ENCODE measurements at places on chromosomes 1 and 21.

- no peak for DNase-seq
Measured at GRCh38 chr1:201570886-201571624, 32.1 kb downstream of the NAV1 start.

DNA sequence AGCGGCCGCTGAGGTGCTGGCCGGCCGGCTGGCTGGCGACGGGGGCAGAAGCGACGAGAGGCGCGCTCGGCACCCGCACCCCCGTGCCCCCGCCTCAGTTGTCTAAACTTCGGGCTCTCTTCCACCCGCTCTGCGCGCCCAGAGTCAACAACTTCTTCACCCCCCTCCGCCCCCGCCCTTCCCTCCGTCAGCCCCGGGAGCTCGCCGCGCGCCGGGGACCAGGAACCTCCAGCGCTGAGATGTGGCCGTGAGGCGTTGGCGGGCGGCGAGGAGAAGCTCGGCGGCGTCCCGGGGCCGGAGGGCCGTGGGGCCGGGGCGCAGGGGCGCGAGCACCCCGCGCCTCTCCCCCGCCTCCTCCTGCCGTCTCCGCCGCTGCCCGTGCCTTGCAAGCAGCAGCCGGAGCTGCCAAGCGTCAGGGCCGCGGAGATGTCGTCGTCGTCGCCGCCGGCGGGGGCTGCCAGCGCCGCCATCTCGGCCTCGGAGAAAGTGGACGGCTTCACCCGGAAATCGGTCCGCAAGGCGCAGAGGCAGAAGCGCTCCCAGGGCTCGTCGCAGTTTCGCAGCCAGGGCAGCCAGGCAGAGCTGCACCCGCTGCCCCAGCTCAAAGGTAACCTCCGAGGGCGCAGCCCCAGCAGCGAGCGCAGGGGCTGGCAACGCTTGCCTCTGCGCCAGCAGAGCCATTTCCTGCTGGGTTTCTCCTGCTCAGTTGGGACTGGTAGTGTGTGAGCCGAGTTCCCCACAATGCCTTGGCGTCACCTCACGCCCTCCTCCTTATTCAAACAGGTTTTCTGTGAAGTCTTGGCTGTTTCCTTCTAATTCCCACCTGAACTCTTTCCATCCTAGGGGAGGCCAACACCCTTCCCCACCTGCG lies 710 bp downstream of the PPP2R5A start:
- DNase-seq = peak; percentile 59

- DNase-seq = no peak
Measured at GRCh38 chr1:109207467-109208103, 6.1 kb upstream of the SARS1 start.

- DNase-seq = no peak
Measured at GRCh38 chr1:154802336-154802969, 67.6 kb downstream of the KCNN3 start.

GRCh38 chr1:3248155-3249141 lies 179.4 kb downstream of the PRDM16 start:
- no peak for DNase-seq

DNA sequence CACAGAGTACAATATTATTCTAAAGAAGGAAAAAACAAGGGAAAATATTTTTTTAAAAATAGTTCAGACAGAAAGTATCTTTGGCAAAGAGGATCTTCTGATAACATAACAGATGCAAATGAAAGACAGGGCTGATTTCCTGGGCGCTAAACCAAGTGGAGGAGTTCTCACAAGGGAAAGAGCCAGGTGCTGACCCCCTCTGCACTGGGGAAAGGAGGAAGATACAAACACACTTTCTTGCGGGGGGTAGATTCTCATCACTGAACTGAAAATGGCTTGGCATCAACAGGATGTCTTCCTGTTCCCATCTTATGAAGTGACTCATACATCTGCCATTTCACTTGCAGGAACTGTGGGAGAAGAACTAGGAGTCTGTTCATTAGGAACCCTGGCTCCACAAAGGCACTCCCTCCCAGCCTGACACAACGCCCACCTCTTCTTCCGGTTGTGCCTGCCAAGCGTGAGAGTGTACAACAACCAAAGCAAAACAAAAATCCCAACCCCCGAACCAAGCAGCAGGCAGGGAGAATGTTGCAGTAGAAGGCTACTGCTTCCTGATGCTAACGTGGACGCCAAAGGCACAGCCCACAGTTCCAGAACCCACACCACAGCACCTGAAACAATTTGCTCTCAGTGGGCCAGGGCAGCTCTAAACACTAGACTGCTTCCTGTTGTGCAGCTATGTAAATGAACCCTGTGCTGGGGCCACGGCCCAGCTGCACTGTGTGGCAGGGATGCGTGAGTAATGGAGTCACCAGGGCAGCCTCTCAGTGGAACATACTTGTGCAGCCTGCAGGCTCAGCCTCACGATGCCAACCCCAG lies 51.0 kb downstream of the GADD45A start:
- peak; percentile 94 for DNase-seq

GRCh38 chr21:25756190-25756932 lies 21.6 kb downstream of the GABPA start:
- DNase-seq = no peak

- peak; percentile 47 for DNase-seq
Measured at GRCh38 chr1:180301135-180301742, 71.2 kb downstream of the LHX4 start.

GRCh38 chr1:94037392-94038229 lies 83.3 kb downstream of the ABCA4 start:
- DNase-seq = no peak

- DNase-seq = no peak
Measured at GRCh38 chr1:30770150-30770549, 12.6 kb upstream of the LAPTM5 start.

GRCh38 chr1:26346274-26347033 lies 7.5 kb downstream of the CRYBG2 start:
- DNase-seq = no peak

DNA sequence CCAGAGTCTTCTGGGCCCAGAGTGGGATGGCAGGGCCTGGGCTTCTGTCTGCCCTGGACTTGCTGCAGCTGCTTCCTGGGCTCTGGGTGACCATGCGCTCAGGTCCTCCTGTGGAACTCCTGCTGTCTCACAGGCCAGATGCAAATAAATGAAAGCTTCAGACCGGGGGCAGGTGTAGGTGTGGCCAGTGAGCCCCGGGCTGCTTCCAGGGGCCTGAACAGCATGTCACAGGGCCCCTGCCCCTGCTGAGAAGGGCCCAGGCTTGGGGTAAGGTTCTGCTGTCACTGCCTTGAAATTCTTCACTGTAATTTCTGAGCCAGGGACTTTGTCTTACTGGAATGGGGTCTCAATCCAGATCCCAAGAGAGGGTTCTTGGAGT lies 2.5 kb upstream of the PKNOX1 start:
- no peak for DNase-seq

DNA sequence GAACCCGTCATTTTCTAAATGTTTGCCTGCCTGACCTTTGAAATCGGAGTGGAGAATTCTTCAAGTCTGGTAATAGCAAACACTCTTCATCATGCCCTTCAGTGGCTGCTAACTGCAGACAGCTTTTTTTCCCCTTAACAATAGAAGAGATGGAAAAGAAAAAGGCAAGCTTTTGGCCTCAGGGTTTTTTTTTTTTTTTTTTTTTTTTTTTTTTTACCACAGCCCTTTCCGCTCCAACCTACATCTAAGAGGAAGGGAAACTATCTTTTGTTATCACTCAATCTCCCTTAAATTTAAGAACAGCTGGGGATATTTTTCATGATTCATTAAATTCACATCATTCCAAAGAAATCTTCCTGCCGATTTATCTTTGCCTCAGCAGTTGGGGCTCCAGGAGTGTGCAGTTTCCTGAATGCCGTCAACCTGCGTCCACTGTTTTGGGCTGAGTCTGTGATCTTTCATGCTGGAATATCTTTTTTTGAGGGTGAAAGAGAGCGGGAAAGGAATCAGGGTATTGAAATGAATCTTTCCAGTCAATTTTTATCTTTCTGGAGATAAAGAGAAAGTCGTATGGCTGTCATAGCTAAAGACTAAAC lies 144.5 kb upstream of the SMYD2 start:
- no peak for DNase-seq

GRCh38 chr1:160189649-160190625 lies at the start of gene CASQ1:
Gene CASQ1, plus strand, starts transcription at chr1:160190575. Its CDS starts 177 bp downstream, at chr1:160190752.
- DNase-seq = no peak

DNA sequence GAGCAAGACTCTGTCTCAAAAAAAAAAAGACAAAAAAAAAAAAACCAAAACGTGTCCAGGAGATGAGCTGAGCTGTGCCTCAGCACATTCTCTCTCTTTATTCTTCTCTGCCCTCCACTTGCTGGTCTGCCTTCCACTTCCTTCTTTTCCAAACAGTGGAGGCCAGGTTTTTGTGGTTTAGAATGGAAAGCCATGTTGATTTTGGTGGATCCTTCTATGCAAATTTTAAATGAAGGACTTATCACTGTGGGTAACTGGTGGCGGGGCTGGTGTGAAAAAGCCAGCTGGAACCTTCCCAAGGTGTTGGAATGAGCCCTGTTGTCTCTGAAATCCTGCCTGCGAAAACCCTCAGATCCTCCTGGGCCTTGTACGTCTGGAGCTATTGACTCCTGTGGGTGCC lies 61.9 kb downstream of the PTPRU start:
- DNase-seq = no peak

GRCh38 chr1:181061891-181062835 lies 26.3 kb upstream of the IER5 start:
- DNase-seq = no peak

DNA sequence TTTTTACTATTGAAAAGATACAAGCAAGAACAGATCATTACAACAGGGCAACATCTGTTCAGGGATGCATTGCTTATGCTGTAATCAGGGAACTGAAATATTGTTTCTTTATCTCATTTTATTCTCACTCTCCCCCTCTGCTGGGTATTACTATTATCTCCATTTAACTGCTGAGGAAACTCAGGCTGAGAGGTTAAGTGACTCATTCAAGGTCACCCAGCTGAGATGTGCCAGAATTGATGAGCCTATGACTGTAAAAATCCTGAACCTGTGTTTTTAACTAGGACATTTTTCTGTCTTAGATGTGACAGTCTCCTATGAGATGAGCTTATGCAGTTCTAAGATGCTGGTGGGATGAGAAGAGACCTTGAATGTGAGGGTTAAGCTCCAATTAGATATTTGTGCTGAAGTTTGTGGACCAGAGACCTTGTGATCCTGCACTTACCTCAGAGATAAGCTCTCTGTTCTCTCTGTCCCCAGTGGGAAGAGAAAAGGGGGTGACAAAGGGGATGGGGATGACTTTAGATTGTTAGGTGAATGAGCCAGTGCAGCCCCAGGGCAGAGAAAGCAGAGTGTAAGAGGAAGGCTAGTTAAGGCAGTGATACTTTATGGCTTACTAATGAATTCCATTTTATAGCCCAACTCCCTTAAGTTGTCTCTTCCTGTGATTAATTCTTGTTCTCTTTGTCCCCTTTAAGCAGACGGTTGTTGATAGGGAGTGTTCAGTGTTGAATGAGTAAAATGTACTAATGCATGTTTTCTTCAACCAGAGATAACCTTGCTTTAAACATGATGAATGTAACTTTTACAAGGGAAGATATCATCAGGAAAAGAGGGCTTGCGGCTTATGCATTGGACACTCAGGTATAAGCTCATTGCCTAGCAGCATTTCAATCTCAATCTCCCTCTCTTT lies 111.4 kb downstream of the HLX start:
- DNase-seq = peak; percentile 86

DNA sequence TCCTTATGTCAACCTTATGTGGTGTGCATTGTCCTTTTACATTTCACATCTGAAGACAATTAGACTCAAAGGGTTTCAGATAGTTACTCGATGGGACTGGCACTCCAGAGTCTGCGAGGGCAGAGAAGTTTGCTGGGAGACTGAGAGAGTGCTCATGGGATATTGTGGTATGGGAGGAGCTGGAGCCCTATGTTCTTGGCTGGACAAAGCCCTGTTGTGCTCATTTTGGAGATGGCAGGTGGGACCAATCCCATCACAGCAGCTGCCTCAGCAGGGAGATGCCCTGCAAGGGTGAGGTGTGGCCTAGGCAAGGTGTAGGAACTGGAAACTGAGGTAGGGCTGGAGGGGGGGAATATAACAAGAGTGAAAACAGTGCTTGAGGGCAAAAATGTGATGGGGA lies 43.5 kb upstream of the CRNN start:
- no peak for DNase-seq

- DNase-seq = no peak
Measured at GRCh38 chr1:191662746-191663145, 495.5 kb upstream of the RGS18 start.

DNA sequence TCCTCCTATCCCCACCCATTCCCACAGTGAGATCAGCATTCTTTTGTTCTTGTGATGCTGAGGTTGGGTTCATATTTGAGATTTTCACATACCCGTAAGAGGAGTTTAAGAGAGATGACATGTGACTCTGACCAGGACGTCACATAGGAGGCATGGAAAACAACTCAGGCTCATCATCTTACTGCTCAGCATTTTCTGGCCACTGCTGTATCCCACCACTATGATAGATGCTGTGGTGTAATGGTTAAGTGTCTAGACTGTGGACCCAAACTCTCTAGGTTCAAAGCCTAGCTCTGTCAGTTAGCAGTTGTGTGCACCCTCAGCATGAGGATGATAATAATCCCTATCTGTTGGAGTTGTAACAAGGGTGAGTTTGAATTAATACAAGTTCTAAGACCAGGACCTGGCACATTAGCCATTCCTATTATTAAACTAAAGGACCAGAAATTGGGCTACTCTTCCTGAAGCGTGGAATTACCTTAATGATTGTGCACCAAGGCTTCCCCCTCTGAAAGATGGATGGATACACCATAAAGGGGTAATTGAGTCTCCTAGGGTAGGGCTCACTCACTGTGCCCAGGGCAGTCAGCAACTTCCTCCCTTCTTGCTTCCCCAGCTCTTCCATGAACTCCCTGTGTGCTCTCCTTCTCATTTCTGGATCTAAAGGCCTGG lies 40.9 kb downstream of the LGR6 start:
- DNase-seq = peak; percentile 12

DNA sequence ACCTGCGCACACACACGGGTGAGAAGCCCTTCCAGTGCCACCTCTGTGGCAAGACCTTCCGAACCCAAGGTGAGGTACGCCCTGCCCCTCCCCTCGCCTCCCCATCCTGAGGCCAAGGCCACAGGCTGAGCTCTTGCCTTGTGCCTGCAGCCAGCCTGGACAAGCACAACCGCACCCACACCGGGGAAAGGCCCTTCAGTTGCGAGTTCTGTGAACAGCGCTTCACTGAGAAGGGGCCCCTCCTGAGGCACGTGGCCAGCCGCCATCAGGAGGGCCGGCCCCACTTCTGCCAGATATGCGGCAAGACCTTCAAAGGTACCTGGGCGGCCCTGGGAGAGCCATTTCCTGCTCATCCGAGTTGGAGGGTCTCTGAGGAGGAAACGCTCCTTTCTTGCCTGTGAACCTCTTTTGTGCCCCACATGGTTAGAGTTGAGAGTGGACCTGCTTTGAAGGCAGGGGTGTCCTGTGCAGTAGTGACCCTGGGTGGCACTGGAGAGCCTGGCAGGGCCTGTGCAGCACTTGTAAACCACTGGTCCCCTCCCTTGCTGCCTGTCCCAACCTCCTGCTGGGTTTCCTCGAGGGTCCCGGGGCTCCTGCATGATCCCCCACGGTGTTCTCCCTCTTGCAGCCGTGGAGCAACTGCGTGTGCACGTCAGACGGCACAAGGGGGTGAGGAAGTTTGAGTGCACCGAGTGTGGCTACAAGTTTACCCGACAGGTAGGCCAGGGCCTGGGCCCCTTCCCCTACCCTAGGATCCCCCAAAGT lies 8.5 kb downstream of the ZBTB48 start:
- no peak for DNase-seq
